T-helper 2 cell (primary cell): ENCODE measurements at places on chromosomes 11 and 22.

DNA sequence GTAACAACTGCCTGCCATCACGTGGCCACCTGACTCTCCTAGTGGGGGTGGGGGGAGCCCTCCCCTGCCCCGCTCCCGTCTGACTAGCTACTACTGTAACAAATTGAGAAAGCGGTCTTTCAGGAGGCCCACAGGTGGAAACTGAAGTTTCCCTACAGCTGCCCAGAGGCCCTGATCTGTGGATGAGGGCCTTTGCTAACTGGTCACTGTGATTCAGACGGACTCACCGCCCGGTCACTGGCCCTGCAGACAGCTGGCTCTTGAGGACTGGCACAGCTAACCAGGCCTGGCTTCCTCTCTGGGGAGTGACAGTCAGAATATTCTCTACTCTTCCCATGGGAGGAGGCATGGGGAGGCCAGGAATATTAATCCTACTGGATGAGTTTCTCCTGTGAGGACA, 116.8 kb downstream of the ARHGAP8 start:
- no peak for DNase-seq

GRCh38 chr11:9148035-9148434, 56.6 kb upstream of the SCUBE2 start:
- no peak for DNase-seq

GRCh38 chr22:26418620-26419019, 10.4 kb upstream of the ASPHD2 start:
- DNase-seq = no peak

DNA sequence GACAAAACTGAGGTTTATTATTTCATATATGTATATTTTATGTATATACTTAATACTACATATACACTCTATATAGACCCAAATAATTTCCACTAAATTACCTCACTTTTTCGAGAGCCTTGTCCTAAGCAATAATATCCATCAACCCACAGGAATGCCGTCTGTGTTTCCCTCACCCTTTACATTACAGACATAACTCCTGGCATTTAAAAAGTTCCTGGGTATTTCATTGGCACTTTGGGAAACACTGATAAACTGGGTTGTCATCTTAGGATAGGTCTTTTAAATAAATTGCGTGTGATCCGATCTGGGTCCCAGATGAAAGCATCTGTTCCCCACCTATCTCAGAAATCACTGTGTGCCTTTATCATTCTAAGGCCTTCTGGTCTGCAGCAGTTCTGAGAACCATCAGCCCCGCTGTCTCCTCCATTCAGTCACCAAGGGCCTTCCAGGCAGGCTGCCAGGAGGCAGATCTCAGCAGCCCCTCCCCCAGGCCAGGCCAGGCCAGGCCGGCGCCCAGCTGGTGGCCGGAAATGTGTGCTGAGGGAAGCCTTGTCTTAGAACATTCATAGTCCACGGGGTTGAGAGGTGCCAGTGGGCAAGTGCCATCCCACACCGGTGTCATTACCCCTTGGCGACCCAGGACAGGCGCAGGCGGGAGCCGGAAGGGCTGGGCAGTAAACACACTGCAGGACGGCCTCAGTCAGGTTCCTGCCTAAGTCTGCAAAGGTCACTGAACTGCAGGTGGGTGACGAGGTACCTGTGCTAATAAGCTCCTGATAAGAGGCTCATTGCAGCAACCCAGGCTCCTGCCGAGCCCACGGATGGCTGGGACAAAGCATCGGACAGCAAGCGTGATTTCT, 3.3 kb downstream of the FGF19 start:
- DNase-seq = no peak
